ENCODE measurements at places on chromosomes 4 and X. TPM values are rescaled to one million over a fixed set of nuclear protein-coding genes. Genes with fewer than 3 reads are reported as not detected.

DNA sequence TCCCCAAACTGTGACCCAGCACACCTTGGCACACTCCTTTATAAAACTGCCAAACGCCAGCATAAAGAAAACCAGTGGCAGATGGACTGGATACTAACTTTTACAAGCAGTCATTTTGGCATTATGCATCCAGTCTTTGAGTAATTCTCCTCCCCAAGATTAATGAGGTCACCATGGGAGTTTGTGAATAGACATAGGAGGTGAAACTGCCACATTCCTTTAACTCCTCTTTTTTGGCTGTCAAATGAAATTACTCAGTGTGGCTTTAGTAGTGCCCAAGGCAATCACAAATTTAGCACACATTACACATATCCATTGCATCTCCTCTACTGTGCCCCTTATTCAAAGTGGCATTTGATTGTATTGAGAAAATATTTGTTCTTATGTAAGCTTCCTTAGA is 315.3 kb upstream of the FGF13 start:
- DNase-seq, result no peak

DNA sequence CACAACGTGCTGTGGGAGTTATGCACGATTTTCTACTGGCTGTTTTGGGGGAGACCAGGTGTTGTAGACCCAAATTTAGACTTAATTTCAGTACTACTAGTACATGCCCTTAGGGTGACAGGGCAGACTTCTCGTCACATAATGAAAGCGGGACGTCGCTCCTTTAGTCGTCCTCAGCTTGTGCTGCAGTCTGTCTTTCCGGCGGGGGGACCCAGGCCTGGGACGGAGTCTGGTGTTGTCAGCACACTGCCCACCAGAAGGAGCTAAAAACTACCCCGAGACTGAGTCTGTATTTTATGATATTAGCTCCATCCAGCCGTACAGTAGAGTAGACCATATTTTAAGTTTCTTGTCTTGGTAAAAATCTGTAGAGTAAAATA is 35.5 kb downstream of the NOP14 start:
- DNase-seq, result no peak

GRCh38 chr4:89860971-89861370 is 24.0 kb upstream of the SNCA start:
- DNase-seq, result no peak

GRCh38 chrX:132819711-132820264 is 138.6 kb downstream of the HS6ST2 start:
- DNase-seq, result no peak

GRCh38 chr4:108885211-108885610 is 122.4 kb upstream of the ETNPPL start:
- no peak for DNase-seq

GRCh38 chr4:7393601-7394575 is 40.8 kb downstream of the PSAPL1 start:
- DNase-seq, result no peak

DNA sequence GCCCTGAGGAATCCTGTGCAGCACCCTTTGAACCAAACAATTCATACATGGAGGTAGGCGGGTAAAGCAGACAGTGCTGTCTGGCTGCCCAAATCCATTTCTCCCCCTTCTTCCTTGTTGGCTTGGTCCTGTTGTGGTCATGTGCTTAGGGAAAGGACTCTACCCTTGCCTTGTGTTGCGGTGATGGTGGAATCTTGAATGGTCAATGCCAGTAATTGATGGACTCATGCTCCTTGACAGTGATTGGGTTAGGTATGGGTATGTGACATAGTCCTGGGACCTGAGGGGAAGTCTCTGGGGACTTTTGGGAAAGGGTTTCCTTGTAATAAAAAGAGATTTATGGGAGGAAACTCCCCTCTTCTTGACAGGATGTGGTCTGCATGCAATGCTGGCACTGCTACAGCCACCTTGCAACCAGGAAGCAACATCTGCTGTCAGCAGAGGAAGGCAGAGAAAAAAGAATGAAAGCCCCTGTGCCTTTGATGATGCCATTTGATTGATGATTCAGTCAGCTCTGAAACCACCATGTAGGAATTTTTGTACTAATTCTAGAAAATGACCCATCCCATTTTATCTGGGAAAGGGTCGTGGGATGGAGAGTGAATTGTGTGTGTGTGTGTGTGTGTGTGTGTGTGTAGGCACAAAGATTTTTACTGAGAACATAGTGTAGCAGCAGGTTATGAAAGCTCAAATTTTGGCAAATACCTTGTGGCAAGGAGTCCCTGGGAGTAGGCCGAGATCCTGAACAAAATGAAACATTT is 30.0 kb upstream of the HUWE1 start:
- DNase-seq, result no peak

- DNase-seq, result no peak
These were observed 125.7 kb downstream of the STOX2 start for GRCh38 chr4:184030764-184031163.

DNA sequence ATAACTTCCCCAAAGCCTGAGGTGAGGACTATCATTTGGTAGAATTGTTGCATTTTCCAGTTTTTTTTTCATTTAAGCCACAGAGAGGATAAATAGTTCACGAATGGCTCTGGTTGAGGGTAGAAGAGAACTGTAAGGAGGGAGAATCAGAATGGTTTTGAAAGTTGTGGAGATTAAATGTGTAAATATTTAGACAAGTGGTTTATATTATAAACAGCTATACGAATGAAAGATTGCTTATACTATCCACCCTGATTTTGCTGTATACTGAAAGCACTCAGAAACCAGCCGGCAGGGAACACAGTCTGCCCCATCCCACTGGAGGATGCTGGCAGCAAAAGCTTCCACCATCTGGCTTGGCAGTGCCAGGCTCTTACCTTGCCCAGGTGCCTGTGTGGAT is 341.1 kb downstream of the RAPGEF2 start:
- no peak for DNase-seq

DNA sequence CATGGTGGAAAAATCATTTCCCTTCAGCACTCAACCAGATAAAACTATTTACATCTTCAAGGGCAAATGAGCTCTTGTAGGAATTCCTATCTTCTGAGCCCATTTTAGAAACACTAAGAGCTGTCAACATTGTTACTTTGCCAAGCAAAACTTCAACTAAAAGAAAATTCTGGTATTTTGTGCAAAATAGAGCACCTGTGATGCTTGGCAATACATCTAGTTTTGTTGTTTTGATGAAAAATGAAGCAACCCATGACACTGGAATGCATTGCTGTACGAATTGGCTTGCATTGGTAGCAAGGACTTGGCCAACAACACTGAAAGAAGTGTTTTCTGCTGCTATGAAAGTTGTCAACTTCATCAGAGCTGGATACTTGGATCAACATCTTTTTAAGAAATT is 194.4 kb downstream of the COX18 start:
- no peak for DNase-seq

DNA sequence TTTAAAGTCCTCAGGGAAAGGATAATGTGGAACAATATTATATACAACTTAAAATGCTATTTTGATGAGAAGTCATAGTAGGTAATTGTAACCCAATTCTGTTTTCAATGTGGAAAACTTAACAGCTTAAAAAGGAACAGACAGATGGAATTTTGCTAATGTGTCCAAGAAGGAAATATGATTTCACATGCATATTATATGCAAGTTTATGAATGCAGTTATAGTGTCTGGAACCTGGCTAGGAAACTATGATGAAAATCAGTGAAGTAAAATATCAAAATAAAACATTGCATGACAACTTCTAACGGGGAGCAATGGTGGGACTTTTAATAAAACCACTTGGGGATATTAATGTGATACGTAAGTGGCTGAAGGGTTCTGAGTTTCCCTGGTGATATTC is 152.6 kb upstream of the HAND2 start:
- no peak for DNase-seq

DNA sequence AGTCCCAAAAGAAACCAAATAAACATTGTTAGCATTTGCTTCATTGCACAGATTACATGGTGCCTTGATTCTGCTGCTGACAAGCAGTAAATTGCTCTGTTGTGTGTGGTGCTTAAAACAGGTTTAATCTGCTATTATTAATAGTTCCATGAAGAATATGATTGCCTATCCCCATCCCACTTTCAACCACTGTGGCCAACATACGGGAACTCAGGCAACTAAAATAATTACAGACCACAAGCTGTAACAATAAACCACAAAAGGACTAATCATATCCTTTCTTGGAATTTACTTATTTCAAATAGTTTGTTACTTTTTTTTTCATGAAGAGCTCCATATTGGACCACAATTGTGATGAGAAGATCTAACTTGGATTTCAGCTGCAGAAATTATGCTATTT is 131.5 kb downstream of the PACRGL start:
- no peak for DNase-seq

DNA sequence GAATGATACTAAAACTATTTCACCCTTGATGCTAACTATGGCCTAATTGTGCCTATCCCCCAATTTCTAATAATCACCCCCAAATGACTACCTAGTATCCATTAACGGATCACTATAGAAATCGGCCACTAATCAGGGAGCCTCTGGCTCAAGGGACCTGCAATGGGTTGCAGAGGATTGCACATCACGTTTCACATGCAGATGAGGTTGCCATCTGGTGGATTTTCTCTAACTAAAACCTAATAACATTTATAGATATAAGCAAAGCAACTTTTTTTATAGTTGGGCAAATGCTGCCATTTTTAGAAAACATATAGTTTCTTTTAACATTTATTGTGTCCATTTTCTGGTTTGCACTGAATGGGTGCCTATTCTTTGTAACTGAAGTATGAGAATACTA is 28.3 kb upstream of the ALG13 start:
- no peak for DNase-seq

GRCh38 chr4:73451404-73451803 is 15.4 kb downstream of the AFP start:
- DNase-seq, result no peak

DNA sequence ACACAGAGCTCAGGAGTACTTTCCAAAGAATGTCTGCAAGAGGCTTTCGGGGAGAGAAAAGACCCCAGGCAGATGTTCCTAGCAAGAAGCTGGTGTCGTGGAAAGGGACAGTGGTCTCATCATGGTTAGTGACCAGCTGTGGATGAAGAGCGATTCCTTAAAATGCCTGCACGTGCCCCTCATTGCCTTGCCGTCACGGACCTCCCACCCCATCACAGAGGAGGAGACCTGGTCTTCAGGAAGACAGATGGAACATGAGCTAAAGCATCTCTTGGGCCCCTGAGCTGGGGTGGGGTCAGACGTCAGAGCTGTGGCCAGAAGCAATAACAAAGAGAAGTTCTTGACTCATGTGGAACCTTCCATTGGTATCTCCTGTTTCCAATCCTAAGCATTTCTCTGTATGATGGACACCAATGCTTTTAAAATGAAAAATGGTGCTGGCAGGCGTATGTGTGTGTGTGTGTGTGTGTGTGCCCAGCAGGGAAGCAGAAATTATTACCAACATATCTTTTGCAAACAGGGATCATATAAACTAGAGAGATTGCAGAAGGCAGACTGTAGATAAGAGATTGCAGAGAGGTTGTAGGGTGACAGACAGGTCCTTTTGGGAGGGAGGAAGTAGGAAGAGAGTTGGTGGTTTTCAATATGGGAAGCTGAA is 25.2 kb upstream of the ASMTL start:
- DNase-seq, result no peak

DNA sequence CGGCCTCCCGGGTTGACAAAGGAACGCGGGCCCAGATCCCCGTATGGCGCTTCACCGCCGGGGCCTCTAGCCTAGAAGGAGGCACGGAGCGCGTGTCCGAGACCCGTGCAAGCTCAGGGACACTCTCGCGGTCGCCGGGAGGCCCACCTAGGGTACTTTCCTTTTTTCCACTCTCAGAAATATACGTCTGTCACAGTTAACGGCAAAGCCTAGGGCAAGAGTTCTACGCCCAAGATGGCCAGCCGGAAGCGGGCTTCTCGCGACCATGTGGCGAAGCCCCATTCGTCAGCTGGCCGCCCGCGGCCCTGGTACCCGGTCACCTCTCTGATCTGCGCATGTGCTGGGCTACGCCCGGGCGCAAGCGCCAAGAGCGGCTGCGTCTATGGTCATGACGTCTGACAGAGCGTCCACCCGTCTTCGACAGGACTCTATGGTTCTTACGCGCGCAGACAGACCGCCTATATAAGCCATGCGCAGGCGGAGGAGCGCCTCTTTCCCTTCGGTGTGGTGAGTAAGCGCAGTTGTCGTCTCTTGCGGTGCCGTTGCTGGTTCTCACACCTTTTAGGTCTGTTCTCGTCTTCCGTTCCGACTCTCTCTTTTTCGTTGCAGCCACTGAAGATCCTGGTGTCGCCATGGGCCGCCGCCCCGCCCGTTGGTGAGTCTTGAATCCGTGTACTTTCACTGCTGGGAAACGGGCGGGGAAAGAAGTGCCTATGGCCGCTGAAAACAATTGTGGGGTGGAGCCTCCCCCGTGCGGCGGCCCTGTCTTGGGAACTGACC is at the start of gene RPL10:
RPL10 (plus strand) TSS at position 490 of the 780 bp plus-strand sequence; CDS start at position 633, 143 bp downstream.
- DNase-seq, result peak; percentile 56

DNA sequence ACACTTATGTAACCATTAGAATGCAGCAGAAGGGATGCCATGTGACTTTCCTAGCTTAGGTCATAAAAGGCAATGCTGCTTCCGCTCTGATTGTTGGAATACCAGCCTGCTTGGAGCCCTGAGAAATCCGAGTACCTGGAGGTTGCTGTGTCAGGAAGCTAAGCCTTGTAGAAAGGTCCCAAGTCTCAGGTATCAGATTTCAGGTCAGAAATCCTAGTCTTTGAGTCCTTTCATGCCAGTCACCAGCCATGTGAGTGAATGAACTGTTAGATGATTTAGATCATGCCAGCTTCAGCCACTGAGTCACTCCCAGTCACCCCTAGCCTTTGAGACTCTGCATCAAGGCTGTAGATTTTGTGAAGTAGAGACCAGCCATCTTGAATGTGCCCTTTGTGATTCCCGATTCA is 23.5 kb downstream of the RAP1GDS1 start:
- no peak for DNase-seq

DNA sequence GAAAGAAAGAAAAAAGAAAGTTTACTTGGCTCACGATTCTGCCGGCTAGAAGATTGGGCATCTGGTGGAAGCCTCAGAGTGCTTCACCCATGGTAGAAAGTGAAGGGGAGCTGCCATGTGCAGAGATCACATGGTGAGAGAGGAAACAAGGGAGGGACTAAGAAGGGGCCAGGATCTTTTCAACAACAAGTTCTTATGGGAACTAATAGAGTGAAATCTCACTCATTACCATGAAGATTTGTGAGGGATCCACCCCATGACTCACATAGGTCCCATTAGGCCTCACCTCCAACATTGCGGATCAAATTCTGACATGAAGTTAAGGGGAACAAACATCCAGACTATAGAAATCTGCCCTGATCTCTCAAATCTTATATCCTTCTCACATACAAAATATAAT is 61.3 kb upstream of the UGT8 start:
- no peak for DNase-seq

MAGEA1 gene
- total RNA-seq, result not detected

MGARP gene
- 8.3 TPM for total RNA-seq

ATP1B4 gene
- not detected for total RNA-seq

ALAS2 gene
- total RNA-seq, result 4.6 TPM

LRIT3 gene
- 0.32 TPM for total RNA-seq

FRG2 gene
- not detected for total RNA-seq

CLDN34 gene
- total RNA-seq, result not detected

NXF2B gene
- not detected for total RNA-seq

HSFX4 gene
- not detected for total RNA-seq

FRMD7 gene
- total RNA-seq, result not detected

GNRHR gene
- not detected for total RNA-seq

COL4A6 gene
- 4.5 TPM for total RNA-seq

STOX2 gene
- total RNA-seq, result 3.0 TPM

TMEM187 gene
- 4.5 TPM for total RNA-seq

RHOXF2B gene
- total RNA-seq, result not detected

PTCHD1 gene
- 0.09 TPM for total RNA-seq

Data from omental fat pad (tissue), 4 donors.